ENCODE measurements at places on chromosomes 6 and 20.

DNA sequence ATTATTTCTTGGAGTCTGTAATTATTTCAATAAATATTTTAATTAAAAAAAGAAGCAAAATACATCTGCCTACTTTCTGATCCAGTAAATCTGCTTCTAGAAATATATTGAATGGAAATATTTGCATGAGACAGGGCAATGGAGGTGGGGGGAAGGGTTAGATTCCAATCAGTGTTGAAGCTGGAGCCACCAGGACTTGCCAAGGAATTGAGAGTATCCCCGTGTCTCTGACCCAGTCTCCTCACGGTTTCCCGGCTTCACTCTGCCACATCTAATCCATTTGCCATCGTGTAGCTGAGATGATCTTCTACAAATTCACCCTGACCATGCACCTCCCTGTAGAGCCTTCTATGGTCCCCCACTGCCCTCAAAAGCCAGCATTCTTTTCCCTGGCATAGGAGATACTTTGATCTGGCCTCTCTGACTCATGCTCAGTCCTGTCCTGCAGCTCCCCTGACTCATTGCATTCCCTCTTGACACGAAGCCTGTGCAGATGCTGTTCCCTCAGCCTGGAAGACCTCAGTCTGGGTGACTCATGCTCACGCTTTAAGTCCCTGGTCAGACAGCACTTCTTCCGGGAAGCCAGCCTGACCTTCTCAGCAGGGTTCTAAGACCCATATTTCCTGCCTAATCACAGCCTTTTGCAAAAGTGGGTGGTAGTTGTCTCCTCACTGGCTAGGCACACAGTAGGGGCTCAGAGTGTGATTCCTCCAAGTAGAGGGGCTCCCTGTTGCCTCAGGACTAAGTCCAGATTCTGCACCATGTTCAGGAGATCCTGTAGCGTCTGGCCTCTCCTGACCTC, 23.0 kb upstream of the FKBP1A start:
- DNase-seq: peak; percentile 96

GRCh38 chr6:28634411-28634760, 108.7 kb downstream of the GPX5 start:
- no peak for DNase-seq

GRCh38 chr6:89542081-89542857, 96.3 kb downstream of the LYRM2 start:
- DNase-seq: no peak

DNA sequence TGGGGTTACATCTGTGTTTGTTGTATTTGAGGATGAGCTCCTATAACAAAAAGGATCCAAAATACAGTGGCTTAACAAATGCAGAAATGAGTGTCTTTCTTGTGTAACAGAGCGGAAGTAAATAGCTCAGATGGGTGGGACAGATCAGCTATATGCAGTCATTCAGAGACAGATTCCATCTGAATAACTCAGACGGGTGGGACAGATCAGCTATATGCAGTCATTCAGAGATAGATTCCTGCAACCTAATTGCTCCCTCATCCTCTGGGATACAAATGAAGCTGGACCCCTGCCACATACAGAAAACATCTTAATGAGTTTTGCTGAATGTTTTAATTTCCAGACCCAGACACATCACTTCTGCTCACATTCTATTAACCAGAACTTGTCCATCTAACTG, 332.3 kb downstream of the BCKDHB start:
- peak; percentile 52 for DNase-seq

GRCh38 chr6:98974309-98974708, 26.6 kb upstream of the FBXL4 start:
- DNase-seq: no peak

- no peak for DNase-seq
Observed at GRCh38 chr6:2552526-2553154, 198.1 kb downstream of the MYLK4 start.

Measured in islet precursor cell (in vitro differentiated cells).